ENCODE measurements at places on chromosomes 11 and 22.

GRCh38 chr11:62602141-62603071 lies 741 bp upstream of the MTA2 start:
- no peak for DNase-seq

GRCh38 chr11:126861796-126862459 lies 138.6 kb downstream of the KIRREL3 start:
- DNase-seq = no peak

GRCh38 chr22:23270212-23270733 lies 90.0 kb downstream of the BCR start:
- DNase-seq = no peak

GRCh38 chr22:25172153-25172552 lies 27.5 kb upstream of the CRYBB3 start:
- peak; percentile 8 for DNase-seq

DNA sequence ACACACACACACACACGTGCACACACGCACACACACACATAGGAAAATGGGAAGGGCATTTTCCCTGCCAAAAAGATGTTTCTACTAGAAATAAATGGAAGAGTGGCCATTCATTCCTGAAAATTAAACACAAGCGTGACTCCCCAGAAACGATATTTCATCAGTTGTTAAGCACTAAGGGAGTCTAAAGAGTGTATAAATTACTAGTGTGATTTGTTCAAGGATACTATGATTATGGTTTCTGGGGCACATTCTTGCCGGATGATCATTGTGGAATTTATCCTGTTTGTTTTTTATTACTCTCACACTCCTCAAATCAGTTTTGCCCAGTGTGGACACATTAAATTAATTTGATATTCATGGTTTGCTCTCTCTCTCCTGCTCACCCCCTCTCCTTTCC lies 16.4 kb upstream of the AMOTL1 start:
- no peak for DNase-seq

DNA sequence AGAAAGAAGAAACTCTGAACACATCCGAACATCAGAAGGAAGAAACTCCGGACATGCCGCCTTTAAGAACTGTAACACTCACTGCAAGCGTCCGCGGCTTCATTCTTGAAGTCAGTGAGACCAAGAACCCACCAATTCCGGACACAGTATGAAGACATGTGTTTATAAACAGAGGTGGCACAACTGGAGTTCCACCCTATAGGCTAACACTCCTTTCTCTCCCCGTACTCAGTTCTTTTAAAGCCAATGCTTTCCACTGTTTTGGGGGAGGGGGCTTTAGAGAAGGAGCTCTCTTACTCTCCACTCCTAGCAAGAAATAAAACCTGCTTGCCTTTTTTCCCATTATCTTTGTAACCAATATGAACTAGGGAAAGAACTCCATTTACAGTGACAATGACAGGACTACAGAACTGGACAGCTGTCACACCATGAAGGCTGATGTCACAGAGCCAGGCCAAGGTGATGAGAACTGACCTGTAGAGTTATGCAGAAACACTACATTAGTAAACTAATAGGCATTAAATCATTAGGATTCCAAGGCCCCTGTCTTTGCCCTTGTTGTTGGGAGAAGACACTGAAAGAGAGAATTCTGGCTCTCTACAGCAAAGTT lies 733 bp downstream of the TRIM5 start:
- no peak for DNase-seq

DNA sequence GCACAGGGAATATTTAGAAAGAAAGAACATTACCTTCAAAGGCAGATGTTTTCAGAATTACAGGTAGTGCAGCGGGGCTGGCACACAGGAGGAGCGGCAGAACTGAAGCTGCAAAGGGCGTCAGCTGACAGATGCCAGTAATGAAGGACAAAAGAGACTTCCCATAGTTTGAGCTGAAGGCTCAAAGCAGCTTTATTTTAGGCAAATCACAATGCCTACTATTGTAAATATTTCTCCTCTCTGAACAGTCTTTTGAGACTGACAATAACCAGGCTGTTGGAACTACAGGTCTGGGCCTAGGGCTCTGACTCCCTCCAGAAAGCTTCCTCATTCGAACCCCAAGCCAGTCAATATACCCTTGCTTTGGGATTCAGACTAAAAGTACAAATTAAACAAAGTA lies 256.9 kb upstream of the NARS2 start:
- no peak for DNase-seq

- no peak for DNase-seq
These were observed 2.2 kb downstream of the RNF185 start for GRCh38 chr22:31162015-31162765.

GRCh38 chr11:32115446-32115845 lies 24.6 kb downstream of the RCN1 start:
- DNase-seq = no peak

DNA sequence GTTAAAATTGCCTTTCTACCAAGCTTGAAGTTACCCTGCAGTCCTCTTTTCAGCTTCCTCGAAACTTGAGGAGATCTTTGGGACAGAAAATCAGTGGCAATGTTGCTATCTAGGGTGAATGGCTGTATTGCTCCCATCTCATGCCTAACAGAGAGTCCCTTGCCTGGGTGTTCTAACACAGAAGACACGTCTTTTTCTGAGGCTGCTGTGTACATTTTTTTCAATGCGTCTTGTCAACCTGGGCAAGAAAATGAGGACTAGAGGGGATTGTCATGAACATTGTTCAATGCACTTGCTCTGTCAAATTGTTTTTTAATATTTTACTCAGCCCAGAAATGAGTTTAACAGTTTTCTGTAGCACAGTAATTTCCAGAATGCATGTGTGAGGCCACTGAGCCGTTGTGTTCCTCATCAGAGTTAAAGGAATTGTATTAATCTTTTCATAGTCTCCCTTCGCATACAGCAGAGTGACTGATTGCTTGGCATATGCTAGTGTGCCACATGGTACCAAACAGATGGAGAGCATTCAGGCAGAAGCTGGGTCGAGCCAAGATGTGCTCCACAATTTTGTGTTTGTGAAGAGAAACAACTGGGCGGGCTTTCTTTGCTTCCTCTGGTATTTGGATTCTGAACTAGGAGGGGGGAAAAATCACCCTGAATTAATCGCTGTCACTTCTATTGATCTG lies 86.0 kb downstream of the CASP12 start:
- no peak for DNase-seq

DNA sequence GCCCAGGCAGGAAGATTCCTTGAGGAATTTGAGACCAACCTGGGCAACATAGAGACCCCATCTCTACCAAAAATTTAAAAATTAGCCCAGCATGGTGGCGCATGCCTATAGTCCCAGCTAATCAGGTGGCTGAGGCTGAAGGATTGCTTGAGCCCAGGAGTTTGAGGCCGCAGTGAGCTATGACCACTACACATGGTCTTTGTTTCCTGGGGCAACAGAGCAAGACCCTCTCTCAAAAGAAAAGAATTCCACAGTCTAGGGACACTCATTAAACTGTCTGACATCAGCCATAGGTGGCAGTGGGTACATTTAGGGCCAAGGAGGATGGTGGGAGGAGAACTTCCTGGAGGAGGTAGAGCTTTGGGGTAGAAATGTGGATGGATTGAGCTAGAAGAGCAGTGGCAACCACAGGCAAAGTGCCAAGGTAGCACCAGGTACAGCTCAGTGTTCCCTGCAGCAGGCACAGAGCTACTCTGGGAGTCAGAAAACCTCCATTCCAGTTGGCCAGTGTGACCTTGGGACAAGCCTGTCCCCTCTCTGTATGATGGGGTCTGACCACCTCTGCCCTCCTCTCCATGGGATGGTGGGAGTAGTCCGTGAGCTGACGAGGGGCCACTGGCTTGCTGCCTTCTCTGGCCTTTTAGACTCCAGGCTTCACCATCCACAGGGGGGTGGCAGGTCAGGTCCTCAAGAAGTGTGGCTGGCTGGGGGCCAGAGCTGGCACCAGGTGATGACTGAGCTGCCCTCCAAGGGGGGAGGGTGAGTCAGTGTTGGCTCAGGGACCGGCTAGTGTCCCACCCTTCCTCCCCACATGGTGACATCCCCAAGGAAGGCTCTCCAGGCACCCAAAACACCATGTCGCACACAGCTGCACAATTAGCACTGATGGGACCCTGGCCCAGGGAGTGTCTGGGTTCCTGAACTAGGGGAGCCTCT lies 3.7 kb upstream of the CLCF1 start:
- DNase-seq = no peak

- DNase-seq = no peak
These were observed 68.7 kb downstream of the ETS1 start for GRCh38 chr11:128518493-128519207.

GRCh38 chr11:110367571-110367970 lies 62.2 kb upstream of the FDX1 start:
- DNase-seq = no peak

DNA sequence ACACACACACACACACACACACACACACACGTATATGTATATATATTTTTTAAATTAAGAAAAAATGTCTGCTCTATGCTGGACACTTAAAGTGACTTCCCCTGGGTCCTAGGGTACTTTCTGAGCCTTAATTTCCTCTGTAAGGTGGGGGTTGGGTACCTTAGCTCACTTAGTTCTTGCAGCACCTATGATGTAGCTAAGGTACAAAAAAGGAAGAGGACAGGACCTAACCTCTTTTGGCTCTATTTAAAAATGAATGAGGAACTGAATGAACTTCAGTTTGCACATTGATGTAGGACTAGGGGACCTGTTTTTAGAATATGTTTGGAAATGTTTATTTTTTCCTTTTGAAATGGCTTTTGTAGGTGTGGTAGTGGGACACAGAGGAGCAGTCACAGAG lies 11.1 kb downstream of the SREBF2 start:
- no peak for DNase-seq

DNA sequence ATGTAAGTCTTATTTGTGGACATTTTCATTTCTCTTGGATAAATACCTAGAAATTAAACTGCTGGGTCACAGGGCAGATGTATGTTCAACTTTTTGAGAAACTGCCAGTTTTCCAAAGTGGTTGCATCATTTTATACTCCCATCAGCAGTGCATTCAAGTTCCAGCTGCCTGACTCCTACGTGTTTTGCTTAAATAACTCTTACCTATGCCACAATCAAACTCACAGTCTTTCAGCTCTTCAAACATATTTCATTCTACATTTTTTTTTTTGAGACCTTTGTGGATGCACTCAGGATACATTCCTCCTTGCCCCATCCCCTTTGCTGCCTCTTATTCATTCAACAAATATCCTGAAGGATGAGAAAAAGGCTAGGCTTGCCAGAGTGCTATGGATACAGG lies 9.2 kb downstream of the TCF20 start:
- DNase-seq = no peak

GRCh38 chr11:26599876-26600434 lies 27.9 kb upstream of the MUC15 start:
- DNase-seq = no peak

GRCh38 chr22:35473971-35474370 lies 66.7 kb upstream of the RASD2 start:
- DNase-seq = no peak

DNA sequence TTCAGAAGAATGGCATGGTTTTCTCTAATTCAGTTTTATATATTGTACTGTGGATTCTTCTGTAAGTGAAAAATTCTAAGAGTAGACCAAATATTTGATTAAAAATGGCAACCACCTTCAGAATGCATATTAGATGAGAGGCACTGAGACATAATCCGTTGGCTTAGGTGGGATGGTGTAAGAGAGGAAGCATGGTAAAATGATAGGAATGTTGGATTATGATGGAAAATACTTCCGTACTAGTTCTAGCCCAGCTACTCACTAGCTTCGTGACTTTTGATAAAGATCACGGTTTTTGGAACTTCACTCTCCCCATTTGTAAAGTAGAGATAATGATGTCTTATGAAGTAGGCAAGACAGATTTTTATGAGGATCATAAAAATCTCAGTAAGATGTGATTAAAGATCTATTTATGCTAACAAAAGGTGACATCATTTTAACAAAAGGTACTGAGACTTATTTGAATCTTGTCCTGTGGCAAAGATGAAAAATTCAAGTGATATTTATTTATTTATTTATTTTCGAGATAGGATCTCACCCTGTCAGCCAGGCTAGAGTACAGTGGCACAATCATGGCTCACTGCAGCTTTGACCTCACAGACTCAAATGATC lies 37.5 kb downstream of the UVRAG start:
- no peak for DNase-seq

GRCh38 chr11:127485541-127485940 lies 485.0 kb upstream of the KIRREL3 start:
- DNase-seq = no peak

- no peak for DNase-seq
These were observed 56.1 kb upstream of the FADD start for GRCh38 chr11:70146895-70147520.

- no peak for DNase-seq
These were observed 27.7 kb downstream of the PICALM start for GRCh38 chr11:86040919-86041850.

All from activated T-helper 1 cell treated with Interleukin-2 at 50 U/mL for 16 hours (primary cell).